ENCODE measurements at places on chromosomes 16 and 17. TPM values are rescaled to one million over a fixed set of nuclear protein-coding genes. Genes with fewer than 3 reads are reported as not detected.
A peak's percentile ranks its signal among the peaks of the same experiment; 100 is the strongest.

MYH1 gene
- total RNA-seq: under 0.01 TPM

JPT1 gene
- total RNA-seq: 15.9 TPM

DNA sequence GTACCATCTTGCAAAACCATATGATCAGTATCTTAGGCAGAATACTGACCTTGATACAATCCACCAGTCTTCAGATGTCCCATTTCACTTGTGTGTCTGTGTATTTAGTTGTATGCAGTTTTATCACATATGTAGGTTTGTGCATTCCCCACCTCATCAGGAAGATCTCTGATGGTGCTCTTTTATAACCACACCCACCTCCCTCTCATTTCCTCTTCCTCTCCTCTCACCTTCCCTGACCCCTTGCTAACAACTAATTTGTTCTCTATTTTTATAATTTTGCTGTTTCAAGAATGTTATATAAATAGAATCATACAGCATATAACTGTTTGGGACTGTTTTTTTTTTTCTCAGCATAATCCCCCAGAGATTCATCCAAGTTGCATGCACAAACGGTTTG lies 52.0 kb upstream of the ACSM2B start:
- no peaks in the 10 kb centered on the region for H3K27me3 ChIP-seq
- no peak overlapping the region for H3K4me3 ChIP-seq
- H3K27ac ChIP-seq: no peak overlapping the region
- H3K36me3 ChIP-seq: no peaks in the 10 kb centered on the region
- no peak for DNase-seq
- peaks cover 13% of the 10 kb centered on the region for H3K4me1 ChIP-seq

DNA sequence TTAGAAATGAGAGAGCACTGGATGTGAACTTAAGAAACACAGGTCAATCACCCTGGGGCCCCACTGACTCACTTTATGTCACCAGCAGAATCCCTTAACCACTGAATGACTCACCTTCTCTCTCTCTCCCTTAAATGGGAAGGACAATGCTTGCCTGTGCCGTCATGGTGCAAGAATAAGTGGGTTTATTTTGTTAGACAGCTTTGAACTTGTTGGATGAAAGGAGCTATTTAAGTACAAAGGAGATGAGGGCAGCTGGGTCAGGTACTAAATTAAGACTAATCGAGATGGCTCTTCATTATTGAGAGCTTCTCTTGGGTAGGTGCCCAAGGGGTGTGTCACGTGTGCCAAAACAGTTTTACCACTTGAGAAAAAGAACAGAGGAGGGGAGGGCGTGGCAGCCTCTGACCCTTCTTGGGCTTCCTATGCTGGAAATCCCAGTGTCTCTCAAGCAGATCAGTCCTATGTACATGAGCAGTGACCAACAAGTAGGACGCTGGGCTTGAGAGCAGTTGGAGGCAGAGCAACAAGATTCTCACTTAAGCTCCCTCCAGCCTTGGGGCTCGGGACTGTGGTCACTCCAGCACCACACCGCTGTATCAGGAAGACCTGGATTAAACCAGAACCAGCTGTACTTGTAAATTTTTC lies 6.7 kb upstream of the KRT31 start:
- H3K4me3 ChIP-seq: no peak overlapping the region
- H3K27ac ChIP-seq: no peak overlapping the region
- no peaks in the 10 kb centered on the region for H3K27me3 ChIP-seq
- H3K36me3 ChIP-seq: no peaks in the 10 kb centered on the region
- peaks cover 3% of the 10 kb centered on the region for H3K4me1 ChIP-seq
- DNase-seq: peak; percentile 22

DNA sequence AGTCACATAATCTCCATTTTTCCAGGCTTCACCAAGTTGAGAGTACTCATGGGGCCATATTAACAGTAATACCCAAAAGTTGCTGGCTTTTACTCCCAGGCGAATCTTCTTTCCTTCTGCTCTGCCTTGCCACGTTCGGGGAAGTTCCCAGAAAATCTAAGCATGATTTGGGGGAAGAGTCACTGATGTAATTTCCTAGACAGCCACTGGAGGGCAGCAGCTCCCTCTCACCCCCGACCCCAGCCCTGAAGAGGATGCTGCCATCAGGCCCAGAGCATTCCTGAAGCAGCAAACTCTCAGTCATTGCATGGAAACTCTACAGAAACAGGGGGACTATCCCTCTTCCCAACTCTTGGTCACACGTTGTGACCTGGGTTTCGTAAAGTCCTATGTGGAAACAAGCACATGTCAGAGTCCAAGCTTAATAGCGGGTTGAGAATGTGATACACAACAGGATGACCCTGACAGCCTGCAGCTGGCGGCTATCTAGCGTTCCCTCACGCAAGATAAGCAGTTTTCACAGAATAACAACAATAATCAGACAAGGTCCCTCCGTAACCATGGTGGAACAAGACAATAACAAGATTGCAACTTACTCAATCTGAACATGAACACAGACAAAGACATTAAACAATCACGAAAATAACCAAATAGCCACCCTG lies 43.8 kb upstream of the DHX40 start:
- H3K4me3 ChIP-seq: no peak overlapping the region
- no peaks in the 10 kb centered on the region for H3K36me3 ChIP-seq
- DNase-seq: peak; percentile 56

- H3K4me1 ChIP-seq: no peaks in the 10 kb centered on the region
- H3K27ac ChIP-seq: no peak overlapping the region
- H3K36me3 ChIP-seq: peaks cover 43% of the 10 kb centered on the region
- H3K27me3 ChIP-seq: no peaks in the 10 kb centered on the region
- DNase-seq: no peak
Measured at GRCh38 chr16:75615619-75616018, 7.5 kb downstream of the ADAT1 start.

DNA sequence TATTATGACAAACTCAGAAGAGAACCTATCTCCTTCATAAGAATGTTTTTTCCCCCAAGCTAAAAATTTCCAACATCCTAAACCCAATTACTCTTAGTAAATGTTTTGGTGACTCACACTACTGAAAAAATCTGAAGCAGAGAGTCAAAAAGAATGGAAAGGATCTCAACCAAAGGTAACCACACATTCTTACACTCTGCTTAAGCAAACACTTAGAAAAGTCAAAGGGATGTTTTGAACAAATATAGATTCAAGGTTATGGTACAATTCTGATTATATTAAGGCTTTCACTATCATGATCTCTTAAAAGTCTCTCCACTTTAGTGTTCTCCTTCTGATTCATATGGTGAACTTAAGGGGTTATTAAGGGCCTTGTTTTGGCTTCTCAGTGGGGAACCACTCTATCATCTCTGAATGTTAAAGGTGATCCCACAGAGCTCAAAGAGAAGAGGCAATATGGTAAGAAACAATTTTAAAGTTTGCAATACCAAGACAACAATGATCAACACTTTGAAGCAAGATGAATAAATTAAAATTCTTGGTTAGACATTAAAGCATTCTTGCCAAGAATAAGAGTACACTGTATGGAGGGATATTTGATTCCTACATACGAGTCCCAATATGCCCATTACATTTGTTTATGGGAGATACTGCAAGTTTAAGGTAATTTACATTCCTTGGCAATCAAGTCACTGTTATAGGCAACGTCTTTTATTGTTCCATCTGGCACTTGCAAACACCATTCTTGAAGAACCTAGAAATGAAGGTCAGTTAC lies 69.2 kb downstream of the CDC27 start:
- H3K27ac ChIP-seq: no peak overlapping the region
- no peaks in the 10 kb centered on the region for H3K4me1 ChIP-seq
- DNase-seq: no peak
- H3K4me3 ChIP-seq: no peak overlapping the region
- peaks cover 11% of the 10 kb centered on the region for H3K36me3 ChIP-seq

DNA sequence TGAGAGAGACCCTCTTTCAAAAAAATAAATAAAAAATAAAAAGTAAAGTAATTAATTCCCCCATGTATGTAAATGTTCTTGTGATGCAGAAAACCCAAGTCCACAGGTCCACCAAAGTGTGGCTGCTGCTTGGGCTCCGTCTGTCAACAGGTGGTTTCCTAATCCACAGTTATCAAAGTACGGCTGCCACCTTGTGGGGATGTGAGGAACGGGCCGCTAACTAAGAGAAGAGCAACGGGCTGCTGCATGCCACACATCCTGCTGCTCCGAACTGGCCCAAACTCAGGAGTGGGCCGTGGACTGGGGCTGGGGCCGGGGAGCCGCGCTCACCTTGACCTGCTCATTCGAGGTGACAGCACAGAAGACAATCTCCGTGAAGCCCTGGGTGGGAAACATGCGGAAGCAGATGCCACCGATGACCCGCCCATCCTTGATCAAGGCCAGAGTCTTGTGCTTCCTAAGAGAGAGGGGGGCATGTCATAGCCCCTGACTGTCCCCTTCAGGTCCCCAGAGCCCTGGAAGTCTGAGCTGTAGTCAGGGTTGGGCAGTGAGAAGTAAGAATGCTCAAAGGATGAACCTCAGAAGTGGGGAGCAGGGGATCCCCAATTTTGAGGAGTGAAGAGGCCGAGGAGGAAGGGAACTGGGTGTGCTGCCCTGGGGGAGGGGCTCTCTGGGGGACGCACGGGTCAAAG lies 4.3 kb downstream of the KAT2A start:
- peak; percentile 89 for DNase-seq
- H3K27me3 ChIP-seq: no peaks in the 10 kb centered on the region
- H3K27ac ChIP-seq: no peak overlapping the region
- H3K4me1 ChIP-seq: peaks cover 17% of the 10 kb centered on the region
- no peaks in the 10 kb centered on the region for H3K36me3 ChIP-seq

DNA sequence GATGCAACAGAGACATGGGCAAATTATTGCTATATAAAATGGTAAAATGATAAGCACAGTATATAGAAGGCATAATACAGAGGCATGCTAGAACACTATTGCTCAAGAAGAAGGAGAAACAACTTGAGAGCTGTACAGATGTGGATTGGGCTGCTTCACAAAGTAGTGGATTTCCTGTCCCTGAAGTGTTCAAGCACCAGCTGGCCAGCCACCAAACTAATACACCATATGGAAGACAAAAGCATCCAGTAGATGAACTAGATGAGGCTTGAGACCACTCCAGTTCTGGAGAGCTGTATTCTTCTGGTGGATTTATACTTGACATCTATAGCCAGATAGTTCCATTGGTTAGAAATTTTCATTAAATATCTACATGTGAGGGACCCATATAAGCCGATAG lies 134.1 kb upstream of the GNAO1 start:
- H3K27ac ChIP-seq: no peak overlapping the region
- H3K36me3 ChIP-seq: no peaks in the 10 kb centered on the region
- no peaks in the 10 kb centered on the region for H3K4me1 ChIP-seq
- H3K4me3 ChIP-seq: no peak overlapping the region
- H3K27me3 ChIP-seq: no peaks in the 10 kb centered on the region
- DNase-seq: no peak

DNA sequence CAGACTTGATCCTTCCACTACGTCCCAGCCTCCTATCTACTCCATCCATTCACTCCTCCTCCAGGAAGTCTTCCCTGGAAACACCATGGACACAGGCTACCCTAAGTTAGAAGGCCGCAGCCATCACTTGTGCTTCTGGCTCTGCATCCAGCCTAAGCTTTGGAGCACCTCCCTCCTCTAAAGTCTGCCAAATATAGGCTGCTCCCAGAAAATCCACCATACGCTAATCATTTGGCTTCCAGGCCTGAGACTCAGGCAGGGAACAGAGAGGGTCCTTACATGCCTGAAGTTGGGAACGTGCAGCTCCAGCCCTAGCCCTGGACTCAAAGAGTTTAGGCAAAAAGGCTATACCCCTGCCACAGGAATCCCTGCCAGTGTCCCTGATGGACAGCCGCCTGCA lies 6.7 kb downstream of the PCGF2 start:
- peaks cover 30% of the 10 kb centered on the region for H3K4me1 ChIP-seq
- no peak for DNase-seq
- H3K27ac ChIP-seq: peak overlapping the region; percentile 57
- no peaks in the 10 kb centered on the region for H3K27me3 ChIP-seq
- H3K4me3 ChIP-seq: no peak overlapping the region
- H3K36me3 ChIP-seq: peaks cover 6% of the 10 kb centered on the region

GRCh38 chr17:12257176-12257575 lies 236.5 kb downstream of the MAP2K4 start:
- H3K27ac ChIP-seq: no peak overlapping the region
- no peaks in the 10 kb centered on the region for H3K36me3 ChIP-seq
- DNase-seq: no peak
- H3K4me1 ChIP-seq: no peaks in the 10 kb centered on the region
- no peaks in the 10 kb centered on the region for H3K27me3 ChIP-seq

GRCh38 chr16:1434644-1435592 lies 4.0 kb downstream of the PERCC1 start:
- peaks cover 30% of the 10 kb centered on the region for H3K4me1 ChIP-seq
- H3K4me3 ChIP-seq: no peak overlapping the region
- H3K27me3 ChIP-seq: no peaks in the 10 kb centered on the region

GRCh38 chr17:57309479-57309878 lies 53.2 kb downstream of the MSI2 start:
- no peak for DNase-seq
- no peak overlapping the region for H3K4me3 ChIP-seq
- H3K4me1 ChIP-seq: no peaks in the 10 kb centered on the region
- H3K27me3 ChIP-seq: no peaks in the 10 kb centered on the region

All from thyroid gland (tissue), 4 donors.